ENCODE measurements at places on chromosomes 6 and 20.

- DNase-seq, result no peak
These were observed 48.7 kb upstream of the GATA5 start for GRCh38 chr20:62524505-62524911.

DNA sequence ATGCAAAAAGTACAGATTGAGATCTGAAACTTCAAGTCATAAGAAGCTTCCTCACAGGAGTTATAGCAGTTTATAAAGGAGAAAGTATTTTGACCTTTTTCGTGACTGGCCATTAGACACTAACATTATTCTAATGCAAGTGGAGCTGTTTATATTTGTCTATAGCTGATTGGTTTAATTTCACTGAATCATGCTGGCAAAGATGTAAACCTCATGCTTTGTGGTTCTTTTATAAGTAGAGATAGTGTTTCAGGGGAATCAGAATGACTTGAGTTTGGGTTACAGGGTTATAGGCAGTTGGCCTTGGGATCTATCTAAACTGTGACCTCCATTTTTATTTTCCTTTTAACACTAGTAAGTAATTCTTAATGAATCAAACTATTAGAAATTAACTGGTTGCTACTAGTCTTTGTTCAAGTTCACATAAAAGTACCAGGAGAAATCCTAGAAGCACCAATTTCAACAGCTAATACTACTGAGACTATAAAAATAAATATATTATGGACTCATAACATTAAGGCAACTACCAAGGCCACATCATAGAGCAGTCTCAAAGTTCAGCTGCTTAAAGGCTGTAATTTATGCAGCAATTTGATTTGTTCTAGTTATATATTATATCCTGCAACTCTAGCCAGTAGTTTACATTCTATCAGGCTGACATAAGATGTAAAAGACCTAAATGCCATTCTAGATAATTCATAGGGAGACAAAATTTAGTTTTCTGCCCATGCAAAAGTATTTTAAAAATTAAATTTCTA is 94.0 kb downstream of the RNGTT start:
- no peak for DNase-seq

DNA sequence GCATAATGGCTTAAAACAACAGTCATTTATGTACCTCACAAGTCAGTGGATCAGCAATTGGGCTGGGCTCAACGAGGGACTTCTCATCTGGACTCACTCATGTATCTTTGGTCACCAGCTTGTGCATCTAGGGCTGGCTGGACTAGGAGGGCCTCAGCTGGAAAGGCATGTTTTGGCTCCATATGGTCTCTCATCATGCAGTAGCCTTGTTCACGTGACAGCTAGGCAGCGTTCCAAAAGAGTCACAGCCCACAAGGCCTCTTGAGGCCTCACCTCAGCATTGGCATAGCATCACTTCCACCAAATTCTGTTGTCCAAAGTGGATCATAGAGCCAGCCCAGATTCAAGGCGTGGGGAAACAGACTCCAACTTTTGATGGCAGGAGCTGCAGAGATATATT is 110.1 kb downstream of the MAFB start:
- DNase-seq, result no peak

GRCh38 chr6:69609836-69610472 is 186.9 kb downstream of the LMBRD1 start:
- DNase-seq, result no peak

GRCh38 chr6:66326228-66326627 is 619.2 kb upstream of the EYS start:
- no peak for DNase-seq

DNA sequence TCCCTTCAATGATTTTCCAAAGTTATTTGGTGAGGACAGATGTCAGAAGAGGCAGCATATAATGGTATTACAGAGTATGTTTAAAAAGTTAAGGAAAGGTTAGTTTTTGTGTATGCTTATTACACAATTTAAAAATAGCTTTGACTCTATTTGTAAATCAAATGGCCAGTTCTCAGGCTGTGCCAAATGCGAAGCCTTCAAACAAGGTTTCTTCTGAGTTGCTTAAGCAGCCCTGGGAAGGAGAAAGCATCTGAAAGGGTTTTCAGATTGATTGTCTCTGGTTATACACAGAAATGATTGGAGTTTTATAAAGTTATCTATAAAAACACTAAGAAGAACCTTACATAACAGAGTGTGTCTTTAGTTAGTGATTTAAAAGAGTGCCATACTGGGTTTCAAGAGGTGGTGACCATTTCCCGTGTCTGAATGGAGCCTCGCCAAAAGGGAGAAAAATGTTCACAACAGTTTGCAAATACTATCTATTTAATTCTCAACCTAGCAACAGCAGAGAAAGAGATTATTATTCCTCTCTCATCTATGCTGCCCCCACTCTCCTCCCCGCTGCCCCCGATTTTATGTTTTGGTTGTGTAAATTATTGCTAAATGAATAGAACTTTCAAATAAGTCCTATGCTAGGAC is 16.7 kb downstream of the CD109 start:
- DNase-seq, result no peak

- DNase-seq, result no peak
These were observed 685.5 kb upstream of the CITED2 start for GRCh38 chr6:140059947-140060346.

- DNase-seq, result no peak
These were observed 21.0 kb downstream of the CLDN20 start for GRCh38 chr6:155284775-155285174.

DNA sequence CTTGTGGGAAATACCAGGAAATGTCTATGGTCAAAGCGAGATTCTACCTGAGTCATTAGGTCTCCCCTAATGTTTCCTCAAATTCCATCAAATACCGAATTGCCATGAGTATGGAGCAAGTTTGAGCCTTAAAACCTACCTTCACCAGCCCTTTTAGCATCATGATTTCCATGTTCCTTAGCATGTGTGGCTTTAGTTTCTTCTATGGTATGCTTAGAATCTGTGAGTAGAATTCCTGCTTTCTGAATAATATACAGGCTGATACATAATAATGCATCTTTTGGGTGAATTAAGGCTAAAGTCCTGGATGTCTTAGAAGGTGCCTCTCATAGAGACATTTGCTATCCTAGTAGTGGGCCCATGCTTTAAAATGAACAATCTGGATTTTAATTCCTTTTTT is 32.0 kb downstream of the TSPYL4 start:
- no peak for DNase-seq

- DNase-seq, result no peak
These were observed 9.6 kb upstream of the TRIM31 start for GRCh38 chr6:30122515-30122914.

GRCh38 chr6:158207422-158207788 is 39.3 kb downstream of the GTF2H5 start:
- peak; percentile 84 for DNase-seq

- DNase-seq, result no peak
These were observed 16.3 kb downstream of the MRPL14 start for GRCh38 chr6:44110966-44111365.

- no peak for DNase-seq
These were observed 21.8 kb downstream of the RNF182 start for GRCh38 chr6:13946506-13946905.

DNA sequence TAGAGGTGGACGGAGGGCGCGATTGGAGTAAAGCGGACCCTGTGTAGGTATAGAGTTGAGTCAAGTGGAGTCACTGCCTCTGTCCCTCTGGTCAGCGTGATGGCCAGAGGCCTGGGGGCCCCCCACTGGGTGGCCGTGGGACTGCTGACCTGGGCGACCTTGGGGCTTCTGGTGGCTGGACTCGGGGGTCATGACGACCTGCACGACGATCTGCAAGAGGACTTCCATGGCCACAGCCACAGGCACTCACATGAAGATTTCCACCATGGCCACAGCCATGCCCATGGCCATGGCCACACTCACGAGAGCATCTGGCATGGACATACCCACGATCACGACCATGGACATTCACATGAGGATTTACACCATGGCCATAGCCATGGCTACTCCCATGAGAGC is 479 bp downstream of the SLC39A7 start:
- no peak for DNase-seq

Measured in trophoblast cell (in vitro differentiated cells and primary cell).